ENCODE measurements at places on chromosomes 5 and 9.

DNA sequence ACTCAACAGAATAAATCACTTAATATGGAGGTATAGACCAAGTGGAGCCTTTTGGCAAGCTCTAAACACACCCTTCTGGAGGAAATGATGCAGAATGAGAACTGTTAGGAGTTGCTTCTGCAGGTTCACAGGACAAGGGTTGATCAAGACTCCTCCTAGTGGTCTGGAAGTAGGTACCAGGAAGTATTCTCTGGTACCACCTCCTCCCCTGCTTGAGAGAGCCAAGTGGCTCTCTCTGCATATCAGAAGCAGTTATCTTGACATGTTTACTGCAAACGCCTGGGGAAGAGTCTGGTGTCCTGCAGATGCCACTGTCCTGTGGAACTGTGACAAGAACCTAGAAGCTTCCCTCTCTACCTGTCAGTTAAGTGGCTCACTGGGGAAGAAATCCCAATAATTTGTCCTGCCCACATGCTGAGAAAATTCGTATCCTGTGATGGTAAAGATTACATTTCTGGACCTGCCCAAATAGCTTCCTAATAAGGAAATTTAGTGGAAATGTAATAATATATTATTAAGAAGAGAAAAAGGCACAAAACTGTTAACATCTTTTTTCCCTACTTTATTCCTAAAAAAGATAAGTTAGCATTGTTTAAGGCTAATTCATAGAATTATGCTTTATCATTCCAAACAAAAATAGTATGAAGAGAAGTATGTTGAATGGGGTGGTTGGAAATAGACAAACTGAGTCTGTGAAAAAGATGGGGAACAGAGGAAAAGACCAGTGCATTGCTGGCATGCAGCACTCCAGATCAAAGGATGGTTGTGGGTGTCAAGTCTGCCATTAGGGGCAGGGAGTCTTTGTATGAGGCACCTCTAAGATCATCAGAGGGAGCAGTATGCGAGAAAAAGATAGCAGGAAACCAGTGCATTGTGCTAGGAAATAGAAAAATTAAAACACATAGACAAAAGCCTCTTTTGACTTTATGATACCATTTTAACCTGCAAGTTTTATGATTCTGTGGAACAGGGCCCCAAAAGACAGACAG, 118.8 kb downstream of the CDC42SE2 start:
- no peak for DNase-seq

GRCh38 chr9:124342776-124343485, 72.3 kb downstream of the PSMB7 start:
- peak; percentile 78 for DNase-seq

GRCh38 chr5:178201927-178202235, 2.5 kb upstream of the HNRNPAB start:
- DNase-seq: no peak

GRCh38 chr9:108911820-108912219, 22.1 kb downstream of the ELP1 start:
- DNase-seq: no peak

DNA sequence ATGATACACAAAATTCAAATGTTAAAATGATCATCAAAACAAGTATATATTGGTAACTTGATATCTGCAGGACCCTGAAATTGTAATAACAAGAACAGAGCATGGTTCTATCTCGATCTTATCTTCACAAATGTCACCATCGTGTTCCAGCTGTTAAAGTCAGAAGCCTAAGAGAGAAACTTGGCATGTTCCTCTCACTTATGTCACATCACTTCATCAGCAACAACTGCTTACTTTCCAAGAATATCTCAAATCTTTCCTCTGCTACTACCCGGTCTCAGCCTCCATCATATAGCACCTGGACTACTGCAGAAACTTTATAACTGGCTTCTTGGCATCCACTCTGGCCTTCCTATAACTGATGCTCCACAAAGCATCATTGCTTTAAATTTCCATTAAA, 84.9 kb downstream of the FBN2 start:
- DNase-seq: no peak

DNA sequence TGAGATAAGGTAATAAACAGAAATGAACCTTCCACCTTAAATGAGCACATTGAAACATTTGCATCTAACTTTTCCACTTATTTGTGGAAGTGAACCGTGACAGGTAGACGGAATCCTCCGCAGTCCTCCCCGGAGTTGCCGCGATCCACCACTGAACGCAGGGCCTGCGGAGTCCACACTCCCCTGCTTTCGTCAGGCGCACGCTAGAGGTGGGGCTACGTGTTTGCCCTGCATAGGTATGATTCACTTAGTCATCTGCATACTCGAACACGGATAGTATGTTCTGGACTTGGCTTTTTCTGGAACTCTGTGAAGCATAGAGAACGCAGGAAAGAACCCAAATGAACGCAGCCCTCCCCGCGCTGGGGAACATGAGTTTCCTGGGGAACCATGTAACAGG, 272.8 kb upstream of the IRX4 start:
- peak; percentile 41 for DNase-seq

DNA sequence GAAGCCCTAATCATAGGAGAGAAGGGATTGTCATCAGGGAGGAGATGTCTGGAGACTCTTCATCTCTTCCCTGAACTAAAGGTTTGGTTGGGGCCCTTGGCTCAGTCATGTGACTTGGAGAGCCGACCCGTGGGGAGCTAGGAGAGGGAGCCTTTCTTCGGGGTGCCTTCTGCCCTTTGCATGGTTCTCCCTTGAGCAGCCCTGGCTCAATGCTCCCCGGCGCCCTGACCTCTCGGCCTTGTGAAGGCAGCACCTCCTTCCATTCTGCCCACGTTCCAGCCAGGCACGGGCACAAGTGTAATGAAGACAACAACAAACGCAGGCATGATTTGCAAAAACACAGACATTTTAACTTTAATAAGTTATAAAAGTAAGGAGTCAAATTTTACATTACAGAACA, 50.4 kb downstream of the ZNF354C start:
- DNase-seq: no peak

- no peak for DNase-seq
Observed at GRCh38 chr5:10521466-10522223, 42.2 kb upstream of the ANKRD33B start.

- DNase-seq: no peak
Observed at GRCh38 chr9:10876333-10876732, 263.5 kb upstream of the PTPRD start.

DNA sequence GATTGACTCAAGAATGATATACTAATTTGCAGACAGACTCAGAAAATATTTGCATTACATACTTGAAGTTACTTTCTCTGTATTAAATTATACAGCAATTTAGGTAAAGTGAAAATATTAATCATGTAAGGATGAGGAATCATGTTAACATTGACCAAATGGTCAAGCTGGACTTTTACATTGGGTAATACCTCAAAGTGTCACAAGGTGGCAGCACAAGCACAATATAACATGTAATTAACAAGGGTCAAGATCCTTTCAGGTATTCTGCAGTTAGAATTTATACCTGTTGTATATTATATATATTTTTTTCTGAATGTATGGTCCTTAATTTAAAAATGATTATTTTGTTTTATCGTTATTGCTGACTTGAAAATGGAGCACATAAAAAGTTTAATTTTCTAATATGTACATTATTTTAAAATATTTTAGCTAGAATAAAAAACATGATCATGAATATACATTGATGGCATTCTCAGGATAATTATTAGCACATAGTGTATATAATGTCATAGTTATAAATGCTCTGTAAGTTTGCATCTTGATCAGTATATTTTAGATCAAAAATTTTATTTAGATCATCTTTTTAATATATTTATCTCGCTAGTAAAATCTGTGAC, 8.6 kb downstream of the HAPLN1 start:
- no peak for DNase-seq

GRCh38 chr9:110050925-110051355, 157.0 kb downstream of the C9orf152 start:
- DNase-seq: no peak

GRCh38 chr5:166267907-166268306, 2023.5 kb upstream of the WWC1 start:
- DNase-seq: no peak

DNA sequence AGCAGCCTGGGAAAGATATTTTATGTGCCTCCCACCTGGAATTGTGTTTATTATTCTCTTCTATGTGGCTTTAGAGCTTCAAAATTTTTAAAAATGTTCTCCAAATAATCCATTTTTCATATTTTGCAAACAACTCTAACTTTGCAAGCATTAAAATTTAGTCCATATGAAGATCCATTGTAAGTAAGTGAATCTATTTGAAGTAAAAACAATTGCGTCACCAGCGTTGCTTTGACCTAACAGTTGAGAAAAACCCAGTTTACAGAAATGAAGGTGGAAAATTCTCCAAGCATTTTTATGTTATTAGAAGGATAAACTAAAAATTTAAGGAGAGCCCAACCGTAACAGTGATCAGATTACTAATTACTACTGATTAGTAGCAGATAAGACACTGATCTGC, 38.9 kb upstream of the TLX3 start:
- no peak for DNase-seq

GRCh38 chr5:173231381-173231766, 3.6 kb downstream of the NKX2-5 start:
- DNase-seq: no peak

DNA sequence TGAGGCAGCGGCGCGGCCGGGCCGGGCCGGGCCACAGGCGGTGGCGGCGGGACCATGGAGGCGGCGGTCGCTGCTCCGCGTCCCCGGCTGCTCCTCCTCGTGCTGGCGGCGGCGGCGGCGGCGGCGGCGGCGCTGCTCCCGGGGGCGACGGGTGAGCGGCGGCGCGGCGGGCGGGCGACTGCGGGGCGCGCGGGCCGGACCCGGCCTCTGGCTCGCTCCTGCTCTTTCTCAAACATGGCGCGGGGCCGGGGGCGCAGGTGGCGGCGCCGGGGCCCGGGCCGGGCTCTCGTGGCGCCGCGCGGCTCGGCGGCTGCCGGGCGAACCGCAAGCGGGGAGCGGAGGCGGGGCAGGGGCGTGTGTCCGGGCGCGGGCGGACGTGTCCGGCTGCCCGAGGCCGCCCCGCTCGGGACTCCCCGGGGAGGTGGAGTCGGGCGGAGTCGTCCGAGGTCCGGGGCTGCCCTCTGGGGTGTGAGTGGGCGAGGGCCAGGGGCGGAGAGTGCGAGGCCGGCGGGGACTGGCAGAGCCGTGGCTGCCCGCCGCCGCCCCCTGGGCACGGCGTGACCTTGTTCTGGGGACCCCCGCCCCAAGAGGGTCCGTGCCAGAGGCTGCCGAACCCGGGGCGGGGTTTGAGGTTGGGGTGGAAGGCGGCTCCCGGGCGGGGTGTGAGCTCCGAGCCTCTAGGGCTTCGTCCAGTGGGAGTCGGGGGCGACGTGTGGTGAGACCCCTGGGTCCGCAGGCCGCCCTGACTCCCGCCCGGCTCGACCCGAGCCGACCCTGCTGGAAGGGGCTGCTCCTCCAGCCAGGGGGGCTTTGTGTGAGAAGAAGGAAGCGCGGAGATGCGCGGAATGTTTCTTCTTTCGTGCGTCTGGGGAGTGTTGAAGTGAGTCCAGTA, 485 bp downstream of the TGFBR1 start:
- peak; percentile 87 for DNase-seq

- no peak for DNase-seq
Observed at GRCh38 chr5:180795771-180796313, 6.8 kb downstream of the MGAT1 start.

- DNase-seq: no peak
Observed at GRCh38 chr5:72695659-72696058, 120.8 kb upstream of the TNPO1 start.

DNA sequence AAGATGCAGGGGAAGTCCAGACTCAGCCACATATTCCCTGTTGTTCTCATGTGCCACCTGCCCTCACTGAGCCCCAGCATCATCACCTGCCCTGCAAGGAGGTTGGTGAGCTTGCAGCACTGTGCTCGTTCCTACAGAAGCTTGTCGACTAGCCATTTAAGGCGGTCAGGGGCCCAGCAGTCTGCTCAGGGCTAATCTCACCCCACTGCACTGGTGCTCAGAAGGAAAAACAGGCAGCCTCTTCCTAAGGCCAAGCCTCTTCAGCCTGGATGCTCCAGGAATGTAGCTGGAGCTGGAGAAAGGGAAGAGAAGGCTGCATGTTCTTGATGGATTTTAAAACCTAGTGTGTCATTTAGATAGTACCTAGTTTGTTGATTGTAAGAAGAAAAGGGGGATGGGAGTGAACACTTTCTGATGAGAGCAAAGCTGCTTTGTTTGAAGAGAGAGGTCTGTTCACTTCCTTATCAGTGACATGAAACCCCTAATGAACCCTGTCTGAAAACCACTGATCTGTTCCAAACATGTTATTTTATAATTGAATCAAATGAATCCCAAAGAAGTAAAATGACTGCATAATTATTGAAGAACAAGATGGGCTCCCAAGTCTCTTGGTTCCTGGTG, 10.6 kb upstream of the ASPN start:
- DNase-seq: no peak

DNA sequence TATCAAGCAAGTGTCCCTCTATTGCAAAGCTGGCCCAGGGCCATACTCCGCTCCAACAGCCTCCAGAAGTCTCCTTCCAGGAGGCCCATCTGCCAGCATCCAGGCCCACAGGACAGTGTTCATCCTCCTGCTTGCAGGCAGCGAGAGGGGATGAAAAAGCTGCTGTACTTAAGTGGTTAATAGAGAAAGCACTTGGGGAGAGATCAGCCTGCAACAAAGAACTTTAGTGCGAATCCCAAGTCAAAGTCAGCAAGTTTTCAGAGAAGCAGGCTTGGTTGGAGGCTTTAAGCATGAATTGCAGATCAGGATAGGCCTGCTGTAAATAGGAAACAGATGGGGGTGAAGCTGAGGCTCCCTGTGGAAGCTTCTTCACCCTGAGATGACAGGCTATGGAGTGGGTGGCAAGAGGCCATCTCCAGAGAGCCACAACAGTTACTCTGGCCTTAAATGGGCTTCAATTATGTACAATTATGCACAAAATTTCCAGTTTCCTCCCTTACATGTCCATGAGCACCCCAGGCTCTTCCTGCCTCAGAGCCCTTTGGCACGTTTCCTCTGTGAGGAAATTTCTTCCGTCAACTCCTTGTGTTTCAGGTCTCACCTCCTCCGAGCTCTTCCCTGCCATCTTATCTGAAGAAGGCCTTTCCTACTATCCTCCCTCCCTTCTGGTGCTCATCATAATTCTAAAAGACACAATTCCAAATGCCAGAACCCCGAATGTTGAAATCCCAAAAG, 98.0 kb upstream of the NR3C1 start:
- no peak for DNase-seq

DNA sequence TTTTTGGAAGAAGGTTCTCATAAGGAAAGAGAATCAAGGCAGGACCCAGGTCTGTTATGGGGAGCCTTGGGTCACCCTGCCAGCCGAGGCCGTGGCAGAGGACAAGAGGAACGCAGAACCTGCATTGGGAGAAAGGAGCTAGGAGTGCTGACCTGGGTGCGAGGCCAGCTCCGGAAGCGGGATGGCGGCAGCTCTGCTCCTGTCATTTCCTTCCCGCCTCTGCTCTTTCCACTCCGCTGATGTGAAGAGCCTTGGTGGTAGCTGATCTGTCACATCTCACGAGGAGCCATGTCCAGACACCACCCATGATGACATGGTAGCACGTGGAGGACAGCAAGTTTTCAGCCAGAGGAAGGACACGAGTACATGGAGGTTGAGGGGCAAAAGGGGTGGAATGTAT, 109.5 kb upstream of the COL5A1 start:
- DNase-seq: no peak

DNA sequence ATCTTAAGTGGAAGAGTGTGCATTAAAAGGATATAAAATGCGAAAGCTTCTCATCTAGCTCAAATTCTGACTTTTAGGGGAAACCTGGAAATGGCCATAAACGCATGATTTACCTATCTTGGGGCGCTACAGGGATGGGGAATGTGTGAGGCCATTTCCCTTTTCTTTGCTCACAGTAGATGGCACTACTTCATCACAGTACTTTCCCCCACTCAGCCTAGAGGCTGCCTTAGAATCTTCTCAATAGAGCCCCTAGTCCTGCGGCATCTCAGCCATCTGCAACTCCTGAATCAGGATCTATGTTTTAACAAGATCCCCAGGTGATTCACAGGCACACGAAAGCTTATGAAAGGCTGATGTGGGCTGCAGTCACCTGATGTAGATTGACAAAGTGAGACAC, 110.8 kb downstream of the LHFPL2 start:
- DNase-seq: no peak

Data from sciatic nerve (tissue), 2 donors.